ENCODE measurements at places on chromosomes 11 and 22.

DNA sequence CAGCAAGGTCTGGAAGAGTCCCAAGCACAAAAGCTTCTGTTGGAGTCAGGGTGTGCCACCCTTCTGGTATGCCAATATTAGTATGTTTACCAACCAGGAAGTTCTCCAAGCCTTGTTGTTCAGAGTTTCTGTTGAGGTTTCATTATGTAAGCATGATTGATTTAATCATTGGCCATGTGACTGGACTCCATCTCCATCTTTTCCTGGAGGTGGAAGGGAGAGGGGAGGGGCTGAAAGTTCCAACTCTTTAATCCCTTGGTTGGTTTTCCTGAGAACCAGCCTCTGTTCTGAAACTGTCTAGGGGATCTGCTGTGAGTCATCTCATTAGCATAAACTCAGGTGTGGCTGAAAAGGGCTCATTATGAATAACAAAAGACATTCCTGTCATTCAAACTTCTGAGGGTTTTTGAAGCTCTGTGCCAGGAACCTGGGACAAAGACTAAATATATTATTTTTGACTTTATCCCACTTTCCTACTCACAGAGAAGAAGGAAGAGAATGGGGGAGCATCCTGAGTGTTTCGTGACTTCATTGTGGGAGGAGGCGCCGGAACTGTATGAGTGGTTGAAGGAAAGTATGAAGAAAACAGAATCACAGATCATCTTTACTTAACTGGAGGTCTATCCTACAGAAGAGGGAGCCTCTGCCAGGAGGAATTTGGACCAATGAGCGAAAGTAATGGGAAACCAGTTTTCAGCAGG, 138.2 kb downstream of the NECTIN1 start:
- peak; percentile 28 for DNase-seq

GRCh38 chr22:42360348-42360747, 71.9 kb downstream of the NFAM1 start:
- no peak for DNase-seq

DNA sequence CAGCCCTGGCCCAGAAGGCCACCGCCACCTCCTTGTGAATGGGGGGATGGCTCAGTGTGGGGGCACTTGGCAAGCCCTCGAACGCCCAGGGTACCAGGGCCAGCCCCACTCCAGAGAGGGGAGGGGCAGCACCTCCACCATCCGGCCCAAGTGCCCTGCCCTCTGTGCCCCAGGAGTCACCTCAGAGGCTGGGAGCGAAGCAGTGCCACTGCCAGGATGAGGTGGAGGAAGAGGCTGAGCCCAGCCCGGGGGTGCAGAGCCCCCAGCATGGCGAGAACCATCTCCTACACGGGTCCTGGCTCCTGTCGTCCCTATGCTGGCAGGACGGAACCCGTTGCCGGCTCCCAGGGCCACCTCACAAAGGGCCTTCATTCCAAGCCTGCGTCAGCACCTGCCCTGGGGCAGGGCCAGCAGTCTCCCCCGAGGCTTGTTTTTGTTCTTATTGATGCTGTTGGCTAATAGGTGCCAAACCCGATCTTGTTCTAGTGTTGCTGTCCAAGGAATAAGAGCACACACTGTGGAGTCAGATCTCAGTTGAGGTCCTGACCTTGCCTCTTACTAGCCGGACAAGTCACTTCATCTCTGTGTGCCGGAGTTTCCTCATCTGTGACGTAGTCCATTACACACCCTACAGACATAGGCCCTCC, at the start of gene FREY1:
Gene FREY1 (minus strand): TSS at position 307 of the 647 bp plus-strand sequence. CDS start 26 bp downstream, at position 281.
- no peak for DNase-seq

- no peak for DNase-seq
Observed at GRCh38 chr11:123527526-123527925, 97.5 kb downstream of the GRAMD1B start.

GRCh38 chr22:37175414-37176281, 12.4 kb downstream of the C1QTNF6 start:
- no peak for DNase-seq

- peak; percentile 87 for DNase-seq
Observed at GRCh38 chr22:25153961-25154666, 45.5 kb upstream of the CRYBB3 start.

DNA sequence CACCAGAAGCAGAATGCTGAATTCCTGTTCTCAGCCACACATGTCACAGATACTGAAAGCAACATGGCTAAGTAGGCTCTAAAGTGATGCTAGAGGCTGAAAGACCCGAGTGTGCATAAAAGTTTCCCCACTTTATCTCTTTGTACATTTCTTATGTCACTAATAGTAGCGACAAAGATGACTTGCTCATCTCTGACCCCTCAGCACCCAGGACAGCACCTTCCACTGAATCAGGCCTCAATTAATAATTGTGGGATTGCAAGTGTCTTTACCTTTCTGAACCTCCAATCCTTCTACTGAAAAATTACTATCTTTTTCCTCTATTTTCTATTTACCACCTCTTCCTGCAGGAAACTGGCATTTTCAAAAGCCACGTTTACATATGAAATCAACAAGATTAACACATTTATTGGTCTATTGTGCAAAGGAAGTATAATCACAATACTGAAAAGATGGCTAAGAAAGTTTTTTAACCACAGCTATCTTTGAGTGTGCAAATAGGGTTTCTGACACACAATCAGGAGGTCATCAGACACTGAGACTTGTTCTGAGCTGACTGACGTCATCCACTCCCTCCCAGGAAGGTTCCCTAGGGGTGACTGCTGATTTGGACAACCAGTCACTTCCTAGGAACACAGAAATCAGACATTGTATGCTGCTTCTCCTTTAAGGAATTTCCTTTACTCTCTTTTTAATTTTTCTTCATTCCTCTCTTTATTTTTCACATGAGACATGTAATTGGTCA, 213.9 kb upstream of the ISX start:
- peak; percentile 2 for DNase-seq
